ENCODE measurements at places on chromosomes 6 and 20.

DNA sequence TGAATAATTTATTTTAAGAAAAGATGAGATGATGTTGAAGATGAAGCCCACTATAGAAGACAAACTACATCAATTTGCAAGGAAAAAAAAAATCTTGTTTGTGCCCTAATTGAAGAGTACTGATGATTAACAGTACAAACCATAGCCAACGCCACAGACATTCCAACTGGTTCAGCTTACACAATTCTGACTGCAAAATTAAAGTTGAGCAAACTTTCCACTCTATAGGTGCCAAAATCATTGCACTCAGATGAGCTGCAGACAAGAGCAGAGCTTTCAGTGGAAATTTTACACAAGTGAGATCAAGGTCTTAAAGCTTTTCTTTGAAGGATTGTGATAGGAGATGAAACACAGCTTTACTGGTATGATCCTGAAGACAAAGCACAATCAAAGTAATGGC lies 85.3 kb downstream of the OGFRL1 start:
- no peak for DNase-seq

GRCh38 chr6:54087721-54088120 lies 23.5 kb upstream of the MLIP start:
- DNase-seq: no peak

DNA sequence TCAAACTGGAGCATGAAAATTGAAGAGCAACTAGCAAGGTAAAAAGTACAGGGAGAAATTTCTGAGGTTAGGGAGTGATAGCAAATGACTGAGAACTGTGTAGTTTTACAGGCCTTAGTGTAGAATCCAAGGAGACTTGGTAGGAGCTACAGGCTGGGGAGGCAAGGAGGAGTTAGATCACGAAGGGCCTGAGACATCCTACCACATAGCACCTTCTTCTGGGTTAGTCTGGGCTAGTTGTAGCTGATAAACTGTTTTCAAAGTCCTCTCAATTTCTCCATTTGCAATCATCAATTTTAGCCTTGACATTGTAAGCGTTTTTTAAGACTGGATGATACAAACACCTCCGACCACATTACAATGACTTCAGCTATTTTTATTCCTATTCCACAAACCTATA lies 209.7 kb downstream of the TMEM200A start:
- DNase-seq: no peak

- peak; percentile 26 for DNase-seq
Observed at GRCh38 chr6:46221222-46221793, 50.5 kb upstream of the ENPP5 start.

- DNase-seq: no peak
Observed at GRCh38 chr20:1272368-1273100, 6.4 kb downstream of the SNPH start.

- DNase-seq: no peak
Observed at GRCh38 chr6:36717231-36717825, 19.7 kb downstream of the RAB44 start.

DNA sequence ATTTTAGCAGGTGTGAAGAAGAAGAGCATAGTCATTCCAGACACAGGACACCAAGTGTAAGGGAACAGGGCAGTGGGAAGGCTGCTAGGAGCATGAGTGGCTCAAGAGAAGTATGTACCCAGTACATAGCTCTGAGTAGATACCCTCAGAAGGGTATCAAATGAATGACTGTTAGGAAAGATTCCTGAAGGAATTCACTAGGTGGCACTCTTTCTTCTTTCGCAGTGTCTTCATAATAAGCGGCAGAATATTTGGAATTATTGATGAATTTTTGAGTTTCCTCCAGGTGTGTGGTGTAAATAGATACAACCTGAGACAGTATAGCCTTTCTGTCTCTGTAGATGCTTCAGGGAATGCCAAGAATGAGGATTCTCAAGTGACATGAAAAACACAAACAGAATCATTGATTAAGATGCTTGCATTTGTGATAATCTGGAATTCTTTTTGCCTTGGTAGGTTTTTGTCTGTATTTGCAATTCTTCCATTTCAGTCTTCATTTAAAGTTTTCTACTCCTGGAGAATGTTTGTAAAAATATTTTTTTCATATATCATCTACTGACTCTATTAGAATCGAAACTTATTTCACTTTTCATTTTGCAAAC lies 264.3 kb upstream of the RIMS1 start:
- peak; percentile 3 for DNase-seq

DNA sequence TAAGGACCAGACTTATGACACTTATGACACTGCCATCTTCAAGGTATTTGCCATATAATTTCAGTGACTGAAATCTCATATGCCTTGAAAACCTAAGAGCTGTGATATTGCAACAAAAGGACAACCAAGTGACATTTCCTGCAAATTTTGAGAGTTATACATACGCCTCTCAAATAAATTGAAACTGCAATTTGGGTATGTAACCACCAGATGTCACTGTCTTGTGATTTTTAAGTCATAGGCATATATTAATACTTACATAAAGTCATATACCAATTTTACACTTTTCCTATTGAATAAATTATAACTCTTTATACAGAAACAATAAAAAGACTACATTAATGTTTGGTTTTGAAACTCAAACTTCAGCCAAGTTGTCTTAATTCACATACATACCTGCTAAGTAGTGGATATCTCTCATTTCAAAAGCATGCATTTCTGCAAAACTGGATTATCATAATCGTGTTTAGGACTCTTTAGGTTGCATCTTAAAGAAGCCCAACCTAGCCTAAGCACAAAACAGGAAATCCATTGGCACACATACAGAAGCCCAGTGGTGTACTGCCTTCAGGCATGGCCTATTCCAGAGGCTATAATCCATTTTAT lies 180.2 kb downstream of the PACRG start:
- no peak for DNase-seq

- DNase-seq: no peak
Observed at GRCh38 chr6:107663308-107663707, 160.8 kb downstream of the SCML4 start.

GRCh38 chr20:5074232-5074674 lies 45.5 kb downstream of the PCNA start:
- no peak for DNase-seq

- peak; percentile 2 for DNase-seq
Observed at GRCh38 chr6:141562851-141563763, 569.6 kb upstream of the GJE1 start.

DNA sequence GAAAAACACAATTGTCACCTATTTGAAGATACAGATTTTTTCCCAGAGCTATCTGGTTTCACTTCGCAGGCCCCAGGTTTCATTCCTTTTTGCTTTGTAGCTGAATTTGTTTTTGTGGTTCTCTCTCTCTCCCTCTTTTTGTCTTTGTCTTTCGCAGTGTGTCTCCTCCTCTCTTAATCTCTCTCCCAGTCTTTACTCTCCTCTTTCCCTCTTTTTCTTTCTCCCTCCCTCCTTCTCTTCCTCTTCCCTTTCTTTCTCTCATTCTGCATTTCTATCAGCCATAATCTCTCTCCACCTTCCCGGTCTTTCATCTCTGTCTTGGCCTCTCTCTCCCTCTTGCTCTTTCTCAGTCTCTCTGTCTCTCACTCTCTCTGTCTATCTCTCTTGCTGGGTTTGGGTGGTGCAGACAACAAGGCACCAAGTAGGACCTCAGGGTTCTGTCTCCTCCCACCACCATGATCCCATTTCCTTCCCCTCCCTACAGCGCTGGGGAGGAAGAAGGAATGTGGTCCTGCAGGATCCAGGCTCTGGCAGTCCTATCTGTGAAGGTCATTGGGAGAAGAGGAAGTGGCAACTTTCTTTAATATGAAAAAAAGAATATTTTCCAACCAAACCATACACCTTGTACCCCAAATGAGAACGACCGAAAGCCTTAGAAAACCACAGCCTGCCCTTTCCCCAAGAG lies 63.2 kb downstream of the BANF2 start:
- DNase-seq: no peak

- no peak for DNase-seq
Observed at GRCh38 chr20:17841751-17842215, 126.8 kb downstream of the SNX5 start.

DNA sequence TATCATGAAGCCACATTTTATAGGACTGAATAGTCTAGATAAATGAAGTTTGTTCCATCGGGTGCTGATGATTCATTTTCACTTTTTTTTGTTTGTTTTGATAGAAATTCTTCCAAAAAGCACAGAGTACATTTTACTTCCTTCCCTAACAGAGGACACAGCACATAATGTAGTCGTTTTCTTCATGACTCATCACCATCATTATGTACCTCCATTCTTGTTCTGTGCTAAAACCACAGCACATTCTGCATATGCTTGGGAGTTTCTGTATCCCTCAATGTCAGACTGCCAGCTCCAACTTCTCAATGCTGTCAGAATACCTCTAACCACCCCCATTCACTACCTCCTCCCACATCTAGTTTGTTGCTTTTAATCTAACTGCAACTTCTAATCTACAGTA lies 1004.9 kb upstream of the ADGRB3 start:
- no peak for DNase-seq

DNA sequence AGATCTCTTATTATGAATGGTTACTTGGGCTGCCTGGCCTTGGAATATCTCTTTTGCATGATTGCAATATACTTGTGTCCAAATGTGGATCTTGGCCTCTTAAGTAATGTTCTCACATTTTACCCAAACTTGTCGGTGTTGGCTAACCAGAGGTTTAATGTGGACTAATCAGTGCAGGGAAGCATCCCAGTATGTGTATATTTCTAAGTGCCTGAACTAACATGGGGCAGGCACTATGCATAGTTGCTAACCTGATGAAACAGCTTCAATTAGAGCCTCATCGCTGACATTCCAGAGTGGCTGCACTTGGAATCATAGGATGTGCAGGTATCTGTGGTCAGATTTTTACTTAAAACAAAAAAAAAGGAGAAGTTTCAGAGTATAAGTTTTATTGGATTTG lies 160.0 kb downstream of the PDE7B start:
- DNase-seq: no peak

DNA sequence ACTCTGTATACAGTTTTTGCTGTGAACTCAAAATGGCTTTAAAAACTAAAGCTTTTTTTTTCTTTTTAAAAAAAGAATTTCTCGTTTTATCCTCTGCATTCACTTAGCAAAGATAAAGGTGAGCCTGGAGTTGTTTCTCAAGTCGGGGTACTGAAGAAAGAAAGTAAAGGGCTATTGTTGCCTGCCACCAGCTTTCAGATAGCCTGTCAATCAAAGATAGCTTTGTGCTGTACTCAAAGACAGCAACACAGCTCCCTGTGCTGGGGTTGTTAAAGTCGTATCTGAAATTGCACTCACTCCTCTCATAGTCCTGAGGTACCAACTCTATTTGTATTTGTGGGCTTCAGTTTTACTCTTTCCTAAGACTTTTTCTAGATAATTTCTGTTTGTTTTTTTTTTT lies 710.1 kb upstream of the ID4 start:
- no peak for DNase-seq

GRCh38 chr6:32327103-32327502 lies 44.6 kb downstream of the TSBP1 start:
- no peak for DNase-seq

GRCh38 chr6:68689910-68690309 lies 54.8 kb downstream of the ADGRB3 start:
- no peak for DNase-seq

DNA sequence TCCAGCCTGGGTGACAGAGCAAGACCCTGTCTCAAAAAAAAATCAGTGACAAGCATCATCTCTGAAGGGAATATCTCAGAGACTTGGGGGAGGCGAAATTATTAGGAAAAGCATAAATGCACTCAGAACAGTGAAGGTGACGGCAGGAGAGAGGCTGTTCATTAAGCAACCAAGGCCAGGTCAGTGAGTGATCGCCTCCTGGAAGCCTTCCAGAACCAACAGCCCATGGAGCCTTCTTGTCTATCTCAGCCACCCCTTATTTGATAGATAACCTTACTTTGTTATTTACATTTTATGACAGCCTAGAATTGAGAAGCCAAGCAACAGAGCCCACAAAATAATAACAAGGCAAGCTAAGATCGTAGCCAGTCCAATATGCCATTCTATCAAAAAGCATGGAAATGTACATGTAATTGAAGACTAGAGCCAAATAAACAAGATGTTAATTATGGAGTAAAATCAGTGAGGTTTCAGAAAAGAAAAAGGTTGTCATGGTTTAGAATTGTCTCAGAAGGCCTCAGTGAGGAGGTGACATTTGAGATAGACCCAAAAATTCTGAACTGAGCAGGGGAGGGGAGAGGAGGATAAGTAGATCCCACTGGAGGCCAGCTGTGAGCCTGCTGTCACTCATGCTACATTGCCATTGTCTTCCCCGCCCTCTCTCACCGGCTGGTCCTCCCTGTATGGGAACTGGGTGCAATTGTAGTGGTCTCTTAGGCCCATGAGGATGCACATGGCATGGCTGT lies 17.8 kb downstream of the BNIP5 start:
- DNase-seq: no peak

GRCh38 chr6:133248241-133249001 lies 7.3 kb downstream of the EYA4 start:
- no peak for DNase-seq

- DNase-seq: no peak
Observed at GRCh38 chr20:53439616-53440015, 154.0 kb downstream of the ZNF217 start.

DNA sequence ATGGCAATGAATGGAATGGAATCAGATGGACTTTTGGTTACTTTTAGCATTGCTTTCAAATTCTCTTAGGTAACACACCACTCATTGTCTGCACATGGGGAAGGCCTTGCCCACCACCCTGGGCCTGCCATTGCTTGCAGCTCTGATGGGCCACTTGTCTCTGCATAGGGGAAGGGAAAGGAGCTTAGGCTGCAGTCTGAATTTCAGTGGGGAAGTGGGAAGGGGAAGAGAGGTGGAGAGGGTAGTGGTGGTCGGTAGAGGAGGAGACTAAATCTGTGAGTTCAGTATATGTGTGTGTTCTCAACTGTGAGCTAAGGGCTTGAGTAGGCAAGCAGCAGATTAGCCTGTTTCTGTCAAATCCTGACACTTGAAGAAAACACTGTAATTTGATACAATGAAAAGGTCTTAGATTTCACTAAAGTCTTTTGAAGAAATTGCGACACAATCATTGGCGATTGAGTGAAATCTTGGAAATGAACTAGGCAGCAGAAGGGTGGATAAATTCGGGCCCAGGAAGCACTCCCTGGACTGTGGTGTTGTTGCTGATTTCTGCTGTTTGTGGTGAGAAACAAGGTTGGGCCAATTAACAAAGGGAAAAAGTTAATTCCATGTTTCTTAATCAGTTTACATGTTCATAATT lies 80.6 kb downstream of the OTOR start:
- no peak for DNase-seq

DNA sequence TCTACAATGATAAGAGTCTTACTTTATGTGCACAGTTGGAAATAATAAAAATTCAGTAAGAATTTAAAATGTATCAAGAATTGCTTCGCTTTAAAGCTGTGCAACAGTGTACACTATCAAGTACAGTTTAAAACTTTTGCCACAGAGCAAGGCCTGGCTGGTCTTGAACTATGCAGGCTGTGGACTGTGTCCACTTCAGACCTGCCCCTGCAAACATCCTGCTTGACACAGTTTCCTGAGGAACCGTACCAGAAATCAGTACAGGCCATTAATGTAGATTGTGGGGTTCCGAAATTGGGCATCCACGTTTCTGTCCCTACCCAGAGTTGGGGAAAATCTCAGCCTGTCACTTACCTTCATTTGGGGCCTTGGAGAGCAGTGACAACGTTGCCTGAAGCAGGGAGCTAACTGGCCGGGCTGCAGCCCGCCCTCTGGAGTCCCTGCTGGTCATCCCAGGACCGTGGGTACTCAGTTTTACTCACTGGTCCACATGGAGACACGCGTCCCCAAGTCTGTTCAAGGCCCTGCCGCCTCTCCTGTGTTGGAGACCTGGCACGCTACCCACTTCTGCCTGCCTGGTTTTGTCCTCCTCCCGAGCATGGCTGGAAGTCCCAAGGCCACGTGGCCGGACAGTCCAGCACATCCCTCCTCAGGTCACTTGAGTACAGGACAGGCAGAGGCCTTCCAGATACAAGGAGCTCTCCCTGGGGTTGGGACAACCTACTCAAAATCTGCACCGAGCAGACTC lies 8.4 kb downstream of the NINL start:
- no peak for DNase-seq

Measured in NCI-H1930 (cell line).